ENCODE measurements at places on chromosomes 7 and 10. TPM values are rescaled to one million over a fixed set of nuclear protein-coding genes. Genes with fewer than 3 reads are reported as not detected.
A peak's percentile ranks its signal among the peaks of the same experiment; 100 is the strongest.

GRCh38 chr7:41886901-41887311 is 184.0 kb upstream of the INHBA start:
- H3K27ac ChIP-seq, result no peak overlapping the region
- DNase-seq, result peak; percentile 74
- no peak overlapping the region for H3K4me3 ChIP-seq
- H3K36me3 ChIP-seq, result no peaks in the 10 kb centered on the region
- H3K4me1 ChIP-seq, result no peaks in the 10 kb centered on the region
- no peaks in the 10 kb centered on the region for H3K27me3 ChIP-seq

RPEL1 gene
- total RNA-seq, result not detected

HTR5A gene
- total RNA-seq, result not detected

DNA sequence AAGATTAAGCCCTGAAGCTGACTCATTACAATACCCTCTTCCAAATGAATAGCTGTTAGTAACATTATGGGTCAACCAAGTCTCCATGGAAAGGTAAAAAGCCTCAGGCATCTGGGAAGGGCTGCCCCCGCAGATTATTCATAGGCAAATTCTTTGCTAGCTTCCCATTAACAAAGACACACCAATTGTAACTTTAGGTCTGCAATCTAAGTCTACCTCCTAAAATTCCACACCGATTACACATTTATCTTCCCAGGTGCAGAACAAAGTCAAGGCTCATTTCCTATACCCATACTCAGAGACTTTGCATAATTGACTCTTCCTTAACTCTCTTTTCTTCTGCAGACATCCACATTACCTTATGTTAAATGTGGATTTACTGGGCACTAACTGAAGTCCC is 826.3 kb upstream of the MBL2 start:
- H3K4me1 ChIP-seq, result no peaks in the 10 kb centered on the region
- no peaks in the 10 kb centered on the region for H3K27me3 ChIP-seq
- no peaks in the 10 kb centered on the region for H3K36me3 ChIP-seq

FAM25A gene
- total RNA-seq, result not detected

- DNase-seq, result no peak
- peaks cover 54% of the 10 kb centered on the region for H3K4me1 ChIP-seq
- H3K27me3 ChIP-seq, result no peaks in the 10 kb centered on the region
These were observed 14.1 kb upstream of the SUN1 start for GRCh38 chr7:818031-818699.

WEE2 gene
- total RNA-seq, result 0.08 TPM

ANKRD30A gene
- total RNA-seq, result not detected

LEP gene
- 0.13 TPM for total RNA-seq

DNA sequence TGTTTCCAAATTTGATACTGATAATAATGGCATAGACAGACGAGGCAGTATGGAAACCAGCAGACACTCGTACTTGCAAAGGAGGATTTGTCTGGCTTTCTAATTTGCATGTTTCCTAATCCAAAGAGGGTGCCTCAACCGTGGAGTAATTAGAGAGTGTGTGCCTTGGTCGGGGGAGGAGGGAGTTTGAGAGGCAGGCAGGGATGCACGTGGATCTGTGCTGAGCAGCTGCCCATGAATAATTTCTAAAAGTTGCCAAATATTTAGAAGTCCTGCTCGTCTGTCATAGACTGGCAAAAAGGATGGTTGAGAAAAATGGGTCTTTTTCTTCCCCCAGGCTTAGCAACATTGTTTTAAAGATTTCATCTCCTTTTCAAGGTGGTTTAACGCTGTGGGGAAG is 69.4 kb downstream of the PTPRE start:
- DNase-seq, result no peak
- H3K36me3 ChIP-seq, result no peaks in the 10 kb centered on the region
- H3K4me3 ChIP-seq, result no peak overlapping the region
- peak overlapping the region; percentile 77 for H3K27ac ChIP-seq
- H3K4me1 ChIP-seq, result peaks cover 35% of the 10 kb centered on the region
- H3K27me3 ChIP-seq, result no peaks in the 10 kb centered on the region

DNA sequence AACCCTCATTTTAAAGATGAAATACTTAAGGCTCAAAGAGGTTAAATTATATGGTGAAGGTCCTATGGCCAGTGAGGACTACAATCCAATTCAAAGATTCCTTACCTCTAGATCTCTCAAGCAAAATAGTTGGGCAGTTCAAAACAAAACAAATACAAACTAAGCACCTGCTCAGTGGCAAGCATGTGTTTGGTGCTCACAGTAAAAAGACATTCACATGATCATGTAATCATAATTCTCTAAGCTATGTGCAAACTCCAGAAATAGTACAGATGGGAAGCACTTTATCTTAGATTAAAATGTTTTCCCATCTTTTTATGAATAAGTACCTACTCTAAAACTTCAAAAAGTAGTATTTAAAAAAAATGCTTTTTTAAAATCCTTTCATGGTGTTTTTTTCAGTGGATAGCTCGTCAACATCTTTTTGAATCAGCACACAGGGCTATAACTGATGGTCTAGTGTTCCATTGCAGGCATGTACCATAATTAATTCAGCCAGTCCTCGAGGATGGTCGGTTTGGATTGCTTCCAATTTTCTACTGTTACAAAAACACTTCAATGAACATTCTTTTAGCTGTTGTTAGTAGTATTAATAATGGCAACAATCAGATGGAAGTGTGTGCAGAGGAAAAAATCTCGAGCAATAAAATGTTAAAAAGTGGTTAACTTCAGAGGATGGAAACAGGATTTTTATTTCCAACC is 58.4 kb downstream of the CHCHD3 start:
- no peaks in the 10 kb centered on the region for H3K27me3 ChIP-seq
- no peak overlapping the region for H3K27ac ChIP-seq
- H3K4me3 ChIP-seq, result no peak overlapping the region
- peaks cover 13% of the 10 kb centered on the region for H3K4me1 ChIP-seq
- H3K36me3 ChIP-seq, result peaks cover 4% of the 10 kb centered on the region
- DNase-seq, result no peak

GRCh38 chr7:69883399-69883891 is 285.2 kb downstream of the AUTS2 start:
- H3K4me3 ChIP-seq, result no peak overlapping the region
- no peaks in the 10 kb centered on the region for H3K4me1 ChIP-seq
- H3K27ac ChIP-seq, result no peak overlapping the region
- no peaks in the 10 kb centered on the region for H3K36me3 ChIP-seq
- DNase-seq, result no peak

MSMB gene
- total RNA-seq, result not detected

SKIDA1 gene
- 4.8 TPM for total RNA-seq

ITGB8 gene
- total RNA-seq, result 0.93 TPM

DNA sequence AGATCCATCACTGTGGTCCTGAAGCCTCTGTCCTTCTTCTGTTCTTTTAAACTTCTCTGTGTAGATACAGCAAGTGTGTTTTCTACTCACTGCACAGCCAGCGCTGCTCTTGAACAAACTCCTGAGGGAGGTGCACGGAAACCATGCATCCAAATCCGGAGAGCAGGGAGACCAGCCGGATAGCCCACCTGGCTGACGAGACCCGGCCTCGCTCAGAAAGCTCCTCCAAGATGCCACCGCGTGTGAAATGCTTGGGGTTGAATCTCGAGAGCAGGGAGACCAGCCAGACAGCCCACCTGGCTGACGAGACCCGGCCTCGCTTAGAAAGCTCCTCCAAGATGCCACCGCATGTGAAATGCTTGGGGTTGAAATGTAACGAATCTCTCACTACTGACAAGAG is 602.0 kb downstream of the PTPRN2 start:
- no peak overlapping the region for H3K27ac ChIP-seq
- no peaks in the 10 kb centered on the region for H3K36me3 ChIP-seq
- no peak overlapping the region for H3K4me3 ChIP-seq
- H3K27me3 ChIP-seq, result peaks cover 5% of the 10 kb centered on the region
- H3K4me1 ChIP-seq, result no peaks in the 10 kb centered on the region

- no peaks in the 10 kb centered on the region for H3K36me3 ChIP-seq
- no peak for DNase-seq
These were observed 11.5 kb downstream of the ADCY1 start for GRCh38 chr7:45585628-45586027.

- no peaks in the 10 kb centered on the region for H3K4me1 ChIP-seq
- no peaks in the 10 kb centered on the region for H3K27me3 ChIP-seq
- DNase-seq, result no peak
- no peaks in the 10 kb centered on the region for H3K36me3 ChIP-seq
- H3K4me3 ChIP-seq, result no peak overlapping the region
- H3K27ac ChIP-seq, result no peak overlapping the region
These were observed 519.5 kb downstream of the GRID1 start for GRCh38 chr10:85847085-85847484.

GRCh38 chr7:111980725-111981124 is 225.5 kb downstream of the DOCK4 start:
- H3K27ac ChIP-seq, result no peak overlapping the region
- H3K4me1 ChIP-seq, result no peaks in the 10 kb centered on the region
- DNase-seq, result no peak
- no peaks in the 10 kb centered on the region for H3K27me3 ChIP-seq
- H3K36me3 ChIP-seq, result no peaks in the 10 kb centered on the region

NXPH1 gene
- not detected for total RNA-seq

DNA sequence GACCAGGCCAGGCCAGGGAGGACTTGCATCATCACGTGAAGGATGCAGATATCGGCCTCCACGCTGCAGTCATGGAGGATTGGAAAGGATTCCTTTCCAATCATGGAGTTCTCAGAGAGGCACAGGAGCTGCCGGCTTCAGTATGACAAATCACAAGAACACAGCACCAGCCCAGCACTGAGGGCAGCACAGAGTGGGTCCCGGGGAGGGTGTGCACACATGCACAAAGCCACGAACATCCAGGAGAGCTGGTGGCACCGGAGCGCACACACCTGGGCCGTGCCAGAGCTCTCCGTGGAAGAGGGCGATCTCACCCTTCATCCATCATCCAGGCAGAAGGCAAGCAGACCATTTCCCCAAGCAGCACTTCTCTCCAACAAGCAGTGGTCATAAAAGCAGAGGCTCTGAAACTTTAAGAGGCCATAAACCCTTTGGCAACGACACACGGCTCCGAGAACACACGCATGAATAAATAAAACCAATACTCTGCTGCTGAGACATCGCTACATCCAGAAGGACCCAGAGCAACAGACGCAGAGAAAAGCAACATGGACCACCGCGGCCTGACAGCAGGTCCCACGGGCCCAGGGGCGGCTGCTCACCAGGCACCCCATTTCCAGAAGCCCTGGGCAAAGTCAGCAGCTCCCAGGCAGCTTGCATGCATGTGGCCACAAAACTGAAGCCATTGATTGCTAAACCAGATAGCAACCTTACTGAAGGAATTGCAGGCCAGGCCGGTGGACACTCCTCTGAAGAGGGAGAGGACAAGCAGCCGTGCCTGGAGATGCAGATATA is 180.8 kb downstream of the USP6NL start:
- DNase-seq, result no peak
- H3K27me3 ChIP-seq, result no peaks in the 10 kb centered on the region
- no peaks in the 10 kb centered on the region for H3K4me1 ChIP-seq
- H3K4me3 ChIP-seq, result no peak overlapping the region
- no peaks in the 10 kb centered on the region for H3K36me3 ChIP-seq

DNA sequence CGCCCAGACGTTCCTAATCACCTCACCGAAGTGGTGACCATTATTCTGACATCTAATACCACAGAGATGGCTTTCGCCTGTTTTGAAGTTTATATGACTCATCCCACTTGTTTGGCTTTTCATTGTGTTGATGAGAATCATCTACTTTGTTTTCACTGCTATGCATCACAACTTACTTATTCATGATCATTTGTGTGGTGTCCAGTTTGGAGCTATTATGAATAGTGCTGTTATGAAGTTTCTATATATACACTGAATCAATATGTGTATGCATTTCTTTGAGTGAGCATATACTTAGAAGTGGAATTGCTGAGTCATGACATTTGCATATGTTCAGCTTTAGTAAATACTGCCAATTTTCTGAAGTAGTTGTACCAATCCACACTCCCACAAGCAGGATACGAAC is 38.6 kb upstream of the TNKS2 start:
- no peaks in the 10 kb centered on the region for H3K4me1 ChIP-seq
- H3K27ac ChIP-seq, result no peak overlapping the region
- no peaks in the 10 kb centered on the region for H3K36me3 ChIP-seq

DNA sequence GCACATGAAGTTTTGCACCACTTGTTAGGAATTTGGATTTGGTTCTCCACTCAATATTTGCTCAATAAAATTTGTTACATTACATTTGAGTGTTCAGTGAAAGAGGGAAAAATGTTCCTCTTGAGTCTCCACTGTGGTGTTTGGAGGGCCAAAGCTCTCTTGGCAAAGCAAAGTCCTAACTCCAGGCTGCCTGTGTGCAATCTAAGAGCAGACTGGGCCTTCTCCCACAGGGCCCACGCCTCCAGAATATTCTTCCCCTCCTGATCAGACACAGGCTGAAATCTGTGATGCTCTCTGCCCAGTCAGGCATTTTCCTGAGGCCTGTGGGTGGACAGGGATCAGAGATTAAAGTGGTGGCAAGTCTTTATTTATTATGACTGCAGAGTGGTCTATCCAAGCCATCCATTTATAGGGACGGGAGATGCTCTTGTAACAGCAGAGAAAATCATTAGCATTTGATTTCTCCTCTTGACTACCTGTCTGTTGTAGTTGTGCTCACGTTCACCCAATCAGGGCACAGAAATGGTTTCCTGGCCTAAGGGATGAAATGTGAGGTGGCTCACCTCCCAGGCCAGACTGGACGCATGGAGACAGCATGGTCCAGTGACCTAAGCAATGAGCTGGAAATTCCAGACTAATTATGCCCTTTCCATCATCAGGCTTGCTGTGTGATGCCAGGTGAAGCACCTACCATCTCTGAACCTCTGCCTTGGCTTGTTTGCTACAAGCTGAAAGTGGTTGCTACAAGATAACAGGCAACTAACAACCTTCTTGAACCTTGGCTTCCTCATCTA is 147.1 kb upstream of the NRBF2 start:
- no peaks in the 10 kb centered on the region for H3K27me3 ChIP-seq
- no peaks in the 10 kb centered on the region for H3K36me3 ChIP-seq
- no peak overlapping the region for H3K27ac ChIP-seq

DNA sequence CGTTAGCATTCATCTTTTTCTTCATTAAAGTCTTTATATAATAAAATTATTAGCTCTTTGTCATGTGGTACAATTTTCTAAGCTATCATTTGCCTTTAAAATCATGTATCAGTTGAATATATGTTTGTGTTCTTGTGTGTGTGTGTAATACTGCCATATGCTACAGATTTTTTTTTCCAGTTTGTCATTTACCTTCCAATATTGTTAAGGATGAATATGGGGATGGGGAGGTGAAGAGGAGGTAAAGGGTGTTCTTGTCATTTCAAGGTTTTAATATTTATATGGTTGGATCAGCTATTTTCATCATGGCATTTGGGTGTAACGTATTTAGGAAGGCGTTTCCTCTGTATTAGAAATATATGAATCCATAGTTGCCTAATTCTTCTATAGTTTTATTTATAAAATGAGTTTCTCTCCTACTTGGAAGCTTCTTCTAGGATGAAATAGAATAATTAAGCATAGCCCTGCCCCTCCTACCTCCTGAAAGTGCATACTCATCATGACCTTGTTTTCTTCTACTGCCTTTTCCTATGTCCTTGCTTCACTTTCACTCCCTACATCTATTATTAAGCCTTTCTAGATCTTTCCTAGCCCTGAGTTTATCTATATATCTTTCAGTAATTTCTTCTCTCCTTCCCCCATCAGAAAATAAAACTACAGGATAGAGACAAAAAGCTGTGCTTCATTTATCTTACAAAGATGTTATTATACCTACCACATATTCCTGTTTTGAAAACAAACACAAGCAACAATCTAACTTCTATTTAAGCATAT is 25.1 kb downstream of the RAB18 start:
- no peak overlapping the region for H3K4me3 ChIP-seq
- H3K27me3 ChIP-seq, result no peaks in the 10 kb centered on the region
- no peak for DNase-seq
- H3K27ac ChIP-seq, result no peak overlapping the region
- H3K4me1 ChIP-seq, result peaks cover 43% of the 10 kb centered on the region

GRCh38 chr10:29688230-29688661 is 53.5 kb upstream of the SVIL start:
- no peak overlapping the region for H3K27ac ChIP-seq
- DNase-seq, result no peak

AGBL3 gene
- 1.4 TPM for total RNA-seq

EGR2 gene
- 8.5 TPM for total RNA-seq
